Fibroblast of skin of left quadriceps (primary cell): ENCODE measurements at places on chromosomes 2 and 18.

GRCh38 chr2:168336786-168337388 lies 89.5 kb upstream of the STK39 start:
- DNase-seq, result no peak

GRCh38 chr2:190947711-190948251 lies 66.2 kb downstream of the STAT1 start:
- peak; percentile 32 for DNase-seq

GRCh38 chr2:20291106-20291564 lies 59.5 kb downstream of the PUM2 start:
- DNase-seq, result peak; percentile 63

- no peak for DNase-seq
Measured at GRCh38 chr2:201656102-201656501, 12.8 kb upstream of the TMEM237 start.

- no peak for DNase-seq
Measured at GRCh38 chr2:63424329-63425078, 163.8 kb downstream of the WDPCP start.

DNA sequence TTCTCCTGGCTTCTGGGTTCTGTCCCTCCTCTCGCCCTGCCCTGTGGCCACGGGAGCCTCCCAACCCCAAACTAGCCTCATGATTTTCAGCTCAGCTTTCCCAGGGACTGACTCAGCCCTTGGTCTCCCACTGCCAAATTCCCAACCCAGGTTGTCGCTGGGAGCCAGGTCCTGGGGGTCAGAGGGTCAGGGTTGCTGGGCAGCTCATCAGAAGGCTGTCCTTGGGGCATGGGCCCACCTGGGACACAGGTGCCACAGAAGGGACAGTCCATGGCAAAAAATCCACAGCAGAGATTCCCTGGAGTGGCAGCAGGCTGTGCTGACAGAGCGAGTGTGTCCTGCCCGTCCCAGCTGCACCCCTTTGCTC lies 180.4 kb downstream of the TWIST2 start:
- DNase-seq, result no peak

GRCh38 chr2:8694737-8695136 lies 12.9 kb downstream of the ID2 start:
- DNase-seq, result no peak

DNA sequence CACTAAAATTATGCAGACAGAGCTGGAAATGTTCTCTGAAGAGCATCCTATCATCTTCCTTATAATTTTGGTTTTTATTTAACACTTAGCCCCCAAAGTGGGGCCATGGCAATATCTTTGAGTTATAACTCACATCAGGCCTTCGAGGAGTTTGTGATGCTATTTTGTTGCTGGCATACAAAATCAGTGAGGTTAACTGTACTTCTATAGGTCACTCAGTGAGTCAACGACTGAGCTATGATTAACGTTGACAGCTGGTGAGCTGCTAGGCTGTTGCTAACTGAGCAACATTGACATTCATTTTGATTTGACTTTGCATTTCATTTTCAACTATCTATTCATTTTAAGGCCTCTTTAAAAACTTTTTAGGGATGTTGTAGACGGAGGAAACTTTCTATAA lies 50.0 kb downstream of the GPD2 start:
- no peak for DNase-seq

GRCh38 chr18:44497311-44497710 lies 183.4 kb upstream of the SETBP1 start:
- DNase-seq, result no peak
